Glomerular endothelial cell (primary cell): ENCODE measurements at places on chromosomes 12 and 14. TPM values are rescaled to one million over a fixed set of nuclear protein-coding genes. Genes with fewer than 3 reads are reported as not detected.

DAO gene
- total RNA-seq = not detected in 2 replicates

MDM2 gene
- 197 and 246 TPM in 2 replicates for total RNA-seq

HOXC12 gene
- total RNA-seq = not detected in 2 replicates

TPI1 gene
- 542 and 832 TPM in 2 replicates for total RNA-seq

DLGAP5 gene
- 7.4 and 8.9 TPM in 2 replicates for total RNA-seq

CLECL1 gene
- total RNA-seq = not detected in 2 replicates

CCNB1IP1 gene
- total RNA-seq = 20.7 and 28.0 TPM in 2 replicates

NAB2 gene
- 16.4 and 17.2 TPM in 2 replicates for total RNA-seq

SPATA7 gene
- 15.1 and 18.6 TPM in 2 replicates for total RNA-seq

SPIC gene
- total RNA-seq = not detected in 2 replicates

FMNL3 gene
- total RNA-seq = 86.0 and 148 TPM in 2 replicates

GTF2H3 gene
- 16.4 and 22.7 TPM in 2 replicates for total RNA-seq

TAS2R10 gene
- 0.15 and 1.1 TPM in 2 replicates for total RNA-seq

DNA sequence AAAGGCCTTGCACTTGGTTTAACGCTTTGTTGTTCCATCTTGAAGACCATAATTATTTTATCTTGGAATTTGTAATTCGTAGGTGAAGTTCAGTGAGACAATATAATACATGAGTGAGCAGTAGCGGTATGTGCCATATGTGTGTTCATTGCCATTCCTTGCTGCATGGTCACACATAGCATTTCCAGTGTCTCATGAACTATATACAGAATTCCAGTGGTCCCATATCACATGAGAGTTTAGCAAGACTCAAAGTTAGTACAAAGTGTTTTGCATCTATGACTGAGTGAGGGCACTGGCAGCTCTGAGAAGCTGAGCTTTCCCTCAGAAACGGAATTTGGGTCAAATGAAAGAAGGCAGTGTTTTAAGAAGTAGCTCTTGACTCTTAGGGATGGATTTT, 359.8 kb downstream of the FOXG1 start:
- no peak for DNase-seq

- DNase-seq = no peak
These were observed 122.3 kb upstream of the RFLNA start for GRCh38 chr12:124172636-124173035.

GRCh38 chr14:73289729-73290128, 52.4 kb downstream of the PAPLN start:
- no peak for DNase-seq

- DNase-seq = no peak
These were observed 13.8 kb downstream of the RCOR1 start for GRCh38 chr14:102606296-102606695.

- no peak for DNase-seq
These were observed 201.2 kb downstream of the NELL2 start for GRCh38 chr12:44674875-44675274.

DNA sequence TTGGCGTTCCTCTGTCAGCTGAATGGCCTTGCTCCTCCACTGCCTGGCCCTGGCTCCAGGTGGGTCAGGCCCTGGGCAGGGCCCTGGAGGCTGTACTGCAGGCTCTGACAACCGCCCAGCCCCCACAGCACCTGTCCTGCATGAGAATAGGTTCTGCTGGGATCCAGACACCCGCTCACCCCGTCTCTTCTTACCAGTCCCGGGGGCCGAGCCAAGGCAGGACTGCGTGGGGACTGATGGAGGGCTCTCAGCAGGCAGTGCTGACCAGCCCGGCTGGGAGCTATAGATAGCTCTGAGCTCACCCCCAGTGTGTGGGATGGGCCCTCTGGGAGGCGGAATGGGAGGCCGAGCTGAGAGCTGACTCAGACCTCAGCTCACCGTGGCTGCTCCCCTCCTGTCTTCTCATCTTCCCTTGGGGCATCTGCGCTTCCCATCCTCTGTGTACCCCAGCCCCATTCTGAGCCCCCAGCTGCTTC, 39.6 kb downstream of the TEAD4 start:
- DNase-seq = no peak

DNA sequence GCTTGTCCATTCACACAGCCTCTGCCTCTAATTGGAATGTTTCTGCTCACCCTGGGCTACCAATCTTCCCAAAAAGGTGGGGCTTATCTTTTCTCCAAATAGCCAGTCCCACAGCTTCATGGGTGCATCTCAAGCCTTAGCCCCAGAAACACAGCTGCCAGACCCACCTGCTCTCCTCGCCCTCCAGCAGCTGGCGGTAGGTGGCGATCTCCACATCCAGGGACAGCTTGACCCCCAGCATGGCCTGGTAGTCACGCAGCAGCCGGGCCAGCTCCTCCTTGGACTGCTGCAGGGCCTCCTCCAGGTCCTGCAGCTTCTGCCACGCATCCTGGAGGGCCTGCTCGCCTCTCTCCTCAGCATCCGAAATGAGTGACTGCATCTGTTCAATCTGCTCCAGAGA, 11.1 kb downstream of the KRT77 start:
- DNase-seq = no peak

DNA sequence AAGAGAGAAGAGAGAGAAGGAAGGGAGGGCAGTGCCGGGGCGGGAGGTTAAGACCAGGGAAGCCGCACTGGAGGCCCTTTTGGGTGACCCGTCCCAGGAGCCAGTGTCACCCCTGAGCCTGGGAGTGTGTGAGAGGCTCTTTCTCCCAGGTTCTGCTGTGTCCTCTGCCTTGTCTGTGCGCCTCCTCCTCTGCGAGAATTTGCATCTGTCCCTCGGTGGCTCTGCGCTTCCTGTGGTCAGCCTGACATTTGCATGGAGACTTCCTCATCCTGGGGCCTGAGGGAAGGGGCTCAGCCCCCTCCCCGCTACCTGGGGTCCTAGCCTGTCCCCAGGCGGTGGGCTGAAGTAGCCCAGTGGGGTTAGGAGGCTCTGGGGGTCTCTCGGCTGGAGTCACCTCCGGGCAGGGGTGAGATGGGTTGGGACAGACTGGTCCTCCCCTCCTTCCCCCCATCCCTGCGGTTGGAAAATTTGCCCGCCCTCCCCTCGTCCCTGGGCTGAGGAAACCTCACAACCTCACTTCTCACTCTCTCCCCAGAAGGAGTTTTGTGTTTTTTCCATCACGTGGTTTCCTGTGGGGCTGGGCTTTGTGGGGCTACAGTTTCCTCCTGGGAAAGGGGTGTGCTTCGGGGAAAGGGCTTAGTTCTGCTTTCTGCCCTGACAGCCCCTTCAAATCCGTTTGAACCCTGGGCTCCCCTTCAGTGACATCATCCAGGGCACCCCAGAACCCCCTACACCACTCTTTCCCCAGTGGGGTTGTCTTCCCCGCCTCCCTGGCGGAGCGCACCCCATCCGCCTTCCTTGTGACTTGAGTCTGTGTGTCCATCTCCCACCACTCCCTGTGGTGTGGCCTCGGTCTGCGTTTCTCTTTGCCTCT, 2.5 kb downstream of the PTPN6 start:
- DNase-seq = no peak

- no peak for DNase-seq
These were observed 4.7 kb upstream of the TMEM229B start for GRCh38 chr14:67493092-67493717.

DNA sequence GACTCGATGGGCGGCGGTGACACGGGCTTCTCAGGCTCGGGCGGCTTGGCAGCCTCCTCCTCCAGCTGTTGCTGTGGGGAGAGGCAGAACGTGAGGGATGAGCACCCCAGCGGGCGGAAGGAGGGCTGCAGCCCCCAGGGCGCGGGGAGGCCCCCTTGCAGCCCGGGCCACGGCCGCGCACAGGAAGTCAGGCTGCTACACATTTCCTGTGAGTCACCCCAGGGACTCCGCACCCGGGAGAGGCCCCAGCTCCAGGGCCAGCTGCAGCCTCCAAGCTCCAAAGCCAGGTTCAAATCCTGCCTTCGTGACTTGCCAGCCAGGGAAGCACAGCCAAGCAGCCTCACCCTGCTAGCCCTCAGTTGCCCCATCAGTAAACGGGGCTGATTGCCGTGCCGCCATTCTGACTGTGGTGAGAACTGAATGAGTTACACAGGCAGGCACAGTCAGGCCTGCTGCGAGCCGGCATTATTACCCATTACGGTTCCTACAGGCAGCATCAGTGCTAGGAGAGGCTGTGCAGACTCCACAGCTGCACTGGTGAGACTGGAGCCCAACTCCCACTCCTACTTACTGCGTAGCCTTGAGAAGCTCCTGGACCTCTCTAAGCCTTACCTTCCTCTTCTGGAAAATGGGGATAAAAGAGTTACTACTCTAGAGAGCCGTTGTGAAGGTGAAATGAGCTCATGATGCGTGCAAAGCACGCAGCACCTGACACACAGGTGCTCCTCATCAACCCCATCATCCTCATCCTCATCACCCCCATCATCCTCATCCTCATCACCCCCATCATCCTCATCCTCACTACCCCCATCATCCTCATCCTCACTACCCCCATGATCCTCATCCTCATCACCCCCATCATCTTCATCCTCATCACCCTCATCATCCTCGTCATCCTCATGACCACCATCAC, 100.9 kb downstream of the NCOR2 start:
- no peak for DNase-seq

GRCh38 chr12:64600164-64600561, 10.1 kb upstream of the RASSF3 start:
- DNase-seq = no peak

GRCh38 chr14:70268760-70269159, 80.0 kb upstream of the SLC8A3 start:
- no peak for DNase-seq

DNA sequence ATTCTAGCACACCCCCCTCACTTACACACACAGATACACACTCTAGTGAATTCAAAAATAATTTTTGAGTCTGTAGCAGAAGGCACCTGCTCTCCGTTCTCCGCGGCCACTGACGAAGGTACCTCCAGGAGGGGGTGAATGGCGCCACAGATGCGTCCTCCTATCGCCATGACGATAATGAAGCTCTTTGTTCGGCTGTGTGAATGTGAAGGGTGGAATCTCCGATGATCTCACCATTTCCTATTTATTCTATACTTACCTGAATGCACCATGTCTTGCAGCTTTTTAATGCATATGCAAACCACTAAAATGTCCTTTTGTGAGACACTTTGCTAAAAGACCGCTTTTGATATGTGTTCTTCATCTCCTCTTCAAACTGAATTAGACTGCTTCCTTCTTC, 162.7 kb downstream of the EGLN3 start:
- no peak for DNase-seq

- DNase-seq = no peak
These were observed 76.6 kb upstream of the CNTN1 start for GRCh38 chr12:40615590-40615989.

DNA sequence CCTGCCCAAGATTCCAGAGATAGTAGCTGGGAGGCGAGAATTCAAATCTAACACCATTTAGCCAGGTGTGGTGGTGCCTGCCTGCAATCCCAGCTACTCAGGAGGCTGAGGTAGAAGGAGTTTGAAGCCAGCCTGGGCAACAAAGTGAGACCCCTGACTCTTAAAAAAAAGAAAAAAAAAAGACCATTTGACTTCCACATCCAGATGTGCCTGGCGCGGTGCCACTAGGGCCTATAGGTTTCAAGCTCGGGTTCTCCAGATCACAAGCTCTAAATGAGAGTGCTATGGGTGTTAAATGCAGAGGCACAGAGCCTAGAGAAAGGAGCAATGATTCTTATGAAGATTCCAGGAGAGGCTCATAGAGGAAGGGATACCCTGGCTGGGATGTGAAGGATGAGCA, 22.5 kb downstream of the SYNE3 start:
- DNase-seq = no peak

DNA sequence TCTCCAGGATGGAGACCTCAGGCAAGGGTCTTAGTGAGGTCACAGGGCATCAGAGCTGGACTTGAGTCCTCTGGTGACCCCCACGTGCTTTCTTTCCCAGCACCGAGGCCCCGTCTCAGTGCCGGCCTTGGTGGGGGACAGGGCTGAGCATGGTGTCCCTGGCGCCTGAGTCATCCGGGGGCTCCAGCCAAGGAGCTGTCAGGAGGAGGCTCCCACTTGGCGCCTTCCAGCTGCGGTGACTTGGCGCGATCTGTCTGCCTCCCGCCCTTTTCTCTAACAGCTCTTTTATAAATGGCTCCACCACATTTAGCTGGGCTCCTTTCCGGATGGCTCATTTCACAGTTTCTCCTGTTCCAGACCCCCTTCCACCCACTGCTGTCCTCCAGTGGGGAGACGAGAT, 60.4 kb downstream of the PRMT8 start:
- no peak for DNase-seq

- DNase-seq = peak; percentile 29
These were observed 36.9 kb downstream of the ZFC3H1 start for GRCh38 chr12:71626768-71627167.

DNA sequence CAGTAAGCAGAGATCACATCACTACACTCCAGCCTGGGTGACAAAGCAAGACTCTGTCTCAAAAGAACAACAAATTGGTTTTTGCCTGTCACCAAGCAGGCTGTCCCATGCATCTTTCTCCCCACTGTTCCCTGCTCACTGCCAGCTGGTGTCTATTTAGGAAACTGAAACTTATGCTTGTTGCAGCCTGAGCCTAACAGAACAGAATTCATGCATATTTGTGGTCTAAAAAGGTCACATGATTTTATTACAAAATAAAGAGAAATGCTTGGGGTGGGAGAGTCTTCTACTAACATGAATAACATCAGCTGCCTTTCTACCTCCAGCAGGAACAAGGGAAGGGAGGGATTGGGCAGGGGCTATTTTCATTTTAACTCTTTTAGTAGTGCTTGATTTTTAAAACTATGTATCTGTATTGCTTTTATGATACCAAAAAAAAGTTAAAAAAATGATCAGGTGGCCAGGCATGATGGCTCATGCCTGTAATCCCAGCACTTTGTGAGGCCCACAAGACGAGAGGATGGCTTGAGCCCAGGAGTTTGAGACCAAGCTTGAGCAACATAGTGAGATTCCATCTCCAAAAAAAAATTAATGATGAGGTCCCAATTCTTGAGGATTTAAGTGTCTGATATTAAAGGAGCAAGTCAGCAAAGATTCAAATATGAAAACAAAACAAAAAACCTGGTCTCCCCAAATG, 923 bp downstream of the STAT2 start:
- no peak for DNase-seq

- no peak for DNase-seq
These were observed 199.7 kb downstream of the SPTSSA start for GRCh38 chr14:34262127-34262910.

DNA sequence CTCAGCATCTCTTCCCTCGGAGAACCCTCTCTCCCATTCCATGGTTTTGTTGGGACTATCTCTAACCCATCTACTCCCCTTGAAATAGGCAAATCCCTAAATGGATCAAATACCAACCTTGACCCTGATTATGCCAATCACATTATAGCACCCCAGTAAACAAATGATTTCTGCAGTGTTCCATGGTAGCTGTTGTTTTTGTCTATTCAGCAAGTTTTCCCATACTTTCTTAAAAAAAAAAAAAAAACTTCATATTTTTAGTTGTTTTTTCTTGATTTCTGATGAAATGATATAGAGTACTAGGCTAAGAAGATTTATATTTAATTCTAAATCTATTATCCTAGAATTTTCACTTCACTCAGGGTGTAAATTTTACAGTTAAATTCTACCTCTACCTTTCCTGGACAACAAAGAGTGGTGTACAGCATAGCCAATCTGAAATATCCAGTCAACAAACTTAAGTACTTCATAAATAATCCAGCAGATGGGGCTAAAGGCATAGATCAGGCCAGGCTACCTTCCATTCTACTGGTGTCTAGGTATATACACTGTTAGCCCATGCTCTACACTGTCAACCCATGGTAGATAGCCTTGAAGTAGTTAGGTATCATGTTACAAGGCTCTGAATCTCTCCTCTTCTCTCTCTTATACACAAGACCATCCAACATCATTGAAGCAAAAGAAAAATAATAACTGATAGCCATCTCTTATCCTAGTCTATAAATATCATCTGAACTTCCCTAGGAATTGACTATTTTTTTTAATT, 82.2 kb downstream of the PLEKHG7 start:
- DNase-seq = peak; percentile 72
